ENCODE measurements at places on chromosomes 1 and 21. TPM values are rescaled to one million over a fixed set of nuclear protein-coding genes. Genes with fewer than 3 reads are reported as not detected.

GRCh38 chr1:221011145-221011544, 131.9 kb downstream of the HLX start:
- H3K4me3 ChIP-seq: no peak overlapping the region
- H3K36me3 ChIP-seq: no peaks in the 10 kb centered on the region
- H3K27me3 ChIP-seq: no peaks in the 10 kb centered on the region
- no peak for DNase-seq
- H3K4me1 ChIP-seq: no peaks in the 10 kb centered on the region
- H3K27ac ChIP-seq: no peak overlapping the region

- no peak overlapping the region for H3K4me3 ChIP-seq
- no peak for DNase-seq
- H3K4me1 ChIP-seq: no peaks in the 10 kb centered on the region
- no peaks in the 10 kb centered on the region for H3K36me3 ChIP-seq
- H3K27me3 ChIP-seq: no peaks in the 10 kb centered on the region
These were observed 588.4 kb downstream of the AJAP1 start for GRCh38 chr1:5242850-5243249.

GRCh38 chr1:90414201-90414600, 302.9 kb downstream of the BARHL2 start:
- H3K4me1 ChIP-seq: no peaks in the 10 kb centered on the region
- H3K27ac ChIP-seq: no peak overlapping the region
- DNase-seq: no peak
- H3K4me3 ChIP-seq: no peak overlapping the region
- no peaks in the 10 kb centered on the region for H3K36me3 ChIP-seq

DNA sequence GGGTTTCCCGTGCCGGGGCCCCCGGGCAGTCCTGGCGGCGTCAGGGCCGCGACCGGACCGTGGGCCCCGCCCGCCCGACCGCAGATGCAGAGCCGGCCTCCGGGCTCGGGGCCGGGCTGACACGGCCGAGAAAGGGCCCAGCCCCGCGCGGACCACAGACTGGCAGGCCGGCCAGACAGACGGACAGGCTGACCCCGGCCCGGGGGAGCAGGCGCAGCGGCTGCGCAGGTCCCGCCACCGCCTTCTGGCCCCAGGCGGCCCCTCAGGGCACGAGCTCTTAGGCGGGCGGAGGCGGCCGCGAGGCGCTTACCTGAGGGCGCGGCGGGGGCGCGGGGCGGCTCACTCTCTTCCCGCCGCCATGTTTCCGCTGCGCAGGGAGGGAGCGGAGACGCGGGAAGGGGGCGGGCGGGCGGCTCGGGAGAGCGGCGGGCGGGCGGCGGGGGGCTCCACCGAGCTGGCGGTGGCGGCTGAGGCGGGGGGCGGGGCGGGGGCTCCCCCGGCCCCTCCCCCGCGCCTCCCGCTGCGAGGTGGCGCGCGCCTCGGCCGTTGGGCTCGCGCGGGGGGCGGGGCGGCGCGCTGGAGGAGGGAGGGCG, at the start of gene SCMH1:
TSS of gene SCMH1 (minus strand) at position 558 of the 593 bp plus-strand sequence. CDS start 56,173 bp downstream, outside the sequence.
- peaks cover 5% of the 10 kb centered on the region for H3K27me3 ChIP-seq
- H3K4me1 ChIP-seq: peaks cover 27% of the 10 kb centered on the region
- DNase-seq: peak; percentile 74
- H3K4me3 ChIP-seq: peak within 1 kb of the TSS; percentile 73
- H3K36me3 ChIP-seq: peaks cover 4% of the 10 kb centered on the region
- peak within 1 kb of the TSS; percentile 85 for H3K27ac ChIP-seq

DNA sequence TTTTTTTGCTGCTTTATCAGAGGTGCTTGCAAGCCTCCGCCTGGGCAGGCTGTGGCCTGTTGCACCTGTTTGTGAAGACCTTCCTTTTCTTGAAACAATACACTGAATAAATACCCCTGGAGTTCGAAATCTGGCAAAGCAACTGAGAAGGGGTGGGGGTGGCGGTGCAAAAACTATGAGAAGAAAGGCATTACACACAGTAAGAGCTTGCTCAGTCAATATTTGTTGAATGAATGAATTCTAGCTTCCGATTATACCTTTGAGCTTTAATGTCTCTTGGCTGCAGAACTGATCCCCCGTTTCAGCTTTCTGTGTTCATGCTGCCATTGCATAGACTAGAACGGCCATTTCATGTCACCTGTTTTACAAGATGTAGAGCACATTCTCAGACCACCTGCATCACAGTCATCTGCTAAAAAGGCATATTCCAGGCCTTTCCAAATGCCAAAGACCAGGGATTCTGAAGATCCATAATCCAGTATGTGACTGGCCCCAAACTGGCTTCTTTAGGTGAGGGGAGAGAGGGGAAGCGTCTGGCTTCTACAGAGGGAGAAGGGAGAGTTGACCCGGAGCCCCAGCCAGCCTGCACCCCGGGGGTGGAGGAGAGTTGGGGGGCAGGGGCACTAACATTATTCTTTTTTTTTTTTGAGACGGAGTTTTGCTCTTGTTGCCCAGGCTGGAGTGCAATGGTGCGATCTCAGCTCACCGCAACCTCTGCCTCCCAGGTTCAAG, 111.5 kb downstream of the ETS2 start:
- H3K4me1 ChIP-seq: peaks cover 2% of the 10 kb centered on the region
- H3K4me3 ChIP-seq: no peak overlapping the region
- H3K36me3 ChIP-seq: no peaks in the 10 kb centered on the region

TMEM82 gene
- total RNA-seq: not detected

GRCh38 chr1:87278825-87279535, 49.7 kb upstream of the LMO4 start:
- no peak overlapping the region for H3K4me3 ChIP-seq
- H3K36me3 ChIP-seq: no peaks in the 10 kb centered on the region
- no peaks in the 10 kb centered on the region for H3K27me3 ChIP-seq
- no peaks in the 10 kb centered on the region for H3K4me1 ChIP-seq

DNA sequence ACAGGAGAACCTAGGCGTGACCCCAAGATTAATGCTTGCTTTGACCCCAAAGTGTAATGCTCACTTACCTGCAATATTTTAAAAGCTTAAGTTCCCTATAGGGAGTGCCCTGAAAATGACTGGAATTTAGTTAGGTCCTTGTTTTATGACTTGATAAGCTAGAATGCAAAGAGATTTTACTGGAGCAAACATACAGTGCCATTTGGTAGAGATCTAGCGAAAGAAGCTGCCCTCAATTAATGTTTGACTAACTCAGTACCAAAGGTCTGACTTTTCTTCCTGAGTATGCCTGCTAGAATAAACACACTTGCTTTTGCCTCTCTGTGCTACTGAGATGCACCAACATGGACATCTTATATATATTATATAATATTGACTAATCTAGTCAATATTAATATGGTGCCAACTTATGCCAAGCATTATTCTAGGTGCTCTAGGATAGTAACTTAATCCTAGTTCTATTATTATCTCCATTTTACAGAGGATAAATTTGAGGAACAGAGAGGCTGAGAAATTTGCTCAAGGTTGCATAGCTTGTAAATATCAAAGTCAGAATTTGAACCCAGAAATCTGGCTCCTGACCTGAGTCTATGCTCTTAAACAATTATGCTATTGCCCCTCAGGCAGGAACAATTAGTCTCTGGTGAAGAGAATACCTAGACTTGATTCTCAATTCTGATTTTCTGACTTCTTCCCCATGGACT, 18.2 kb downstream of the S100A10 start:
- peaks cover 16% of the 10 kb centered on the region for H3K4me1 ChIP-seq
- peaks cover under 1% of the 10 kb centered on the region for H3K36me3 ChIP-seq
- H3K4me3 ChIP-seq: no peak overlapping the region
- H3K27ac ChIP-seq: no peak overlapping the region
- no peaks in the 10 kb centered on the region for H3K27me3 ChIP-seq
- DNase-seq: no peak

HSPB7 gene
- total RNA-seq: not detected

PROX1 gene
- total RNA-seq: 0.14 TPM

- no peak for DNase-seq
- peaks cover 82% of the 10 kb centered on the region for H3K4me1 ChIP-seq
- no peaks in the 10 kb centered on the region for H3K27me3 ChIP-seq
- peak overlapping the region; percentile 34 for H3K27ac ChIP-seq
- H3K4me3 ChIP-seq: no peak overlapping the region
- H3K36me3 ChIP-seq: peaks cover 23% of the 10 kb centered on the region
These were observed 122.2 kb downstream of the RUNX1 start for GRCh38 chr21:34926803-34927467.

DNA sequence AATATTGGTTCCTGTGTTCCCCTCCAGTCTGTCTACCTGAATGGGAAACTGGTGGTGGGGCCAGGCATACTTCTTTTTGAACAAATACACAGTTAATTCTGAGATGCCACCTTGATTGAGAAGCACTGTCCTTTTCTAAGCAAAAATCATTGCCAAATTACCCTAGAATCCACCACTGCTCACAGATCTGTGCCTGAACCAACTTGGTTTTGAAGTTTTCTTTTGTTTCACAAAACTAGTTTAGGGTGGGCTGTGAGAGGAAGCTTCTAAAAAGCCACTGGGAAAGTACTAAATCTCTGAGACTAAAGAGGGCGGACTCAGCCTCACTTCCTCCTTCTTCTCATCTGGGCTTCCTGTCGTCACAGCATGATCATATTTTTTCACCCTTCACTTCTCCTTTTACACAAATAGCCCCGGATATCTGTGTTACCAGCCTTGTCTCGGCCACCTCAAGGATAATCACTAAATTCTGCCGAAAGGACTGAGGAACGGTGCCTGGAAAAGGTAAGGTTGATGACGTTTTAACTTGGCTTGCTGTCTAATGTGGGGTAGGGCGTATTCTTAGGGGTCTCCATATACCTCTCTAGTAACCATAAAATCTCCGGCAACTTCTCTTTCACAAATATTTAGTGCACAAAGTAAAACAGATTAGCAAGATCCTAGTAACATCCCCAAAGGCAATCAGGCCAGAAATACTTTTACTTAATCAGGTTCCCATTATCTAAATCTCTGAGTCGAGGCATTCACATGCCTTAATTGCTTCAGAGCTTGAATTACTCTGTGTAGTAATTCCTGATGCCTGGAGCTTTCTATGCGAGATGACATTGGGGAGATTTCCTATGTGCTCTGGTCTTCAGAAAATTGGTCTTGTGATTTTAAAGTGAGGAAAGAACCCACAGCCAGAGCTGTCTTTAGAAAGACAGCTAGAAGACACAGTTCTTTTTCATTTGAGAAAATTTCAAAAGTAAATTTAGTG, at the start of gene CD53:
TSS of gene CD53 (plus strand) at position 404 of the 976 bp plus-strand sequence. CDS start 18,261 bp downstream, outside the sequence.
- DNase-seq: peak; percentile 62
- peaks cover 39% of the 10 kb centered on the region for H3K36me3 ChIP-seq

DNA sequence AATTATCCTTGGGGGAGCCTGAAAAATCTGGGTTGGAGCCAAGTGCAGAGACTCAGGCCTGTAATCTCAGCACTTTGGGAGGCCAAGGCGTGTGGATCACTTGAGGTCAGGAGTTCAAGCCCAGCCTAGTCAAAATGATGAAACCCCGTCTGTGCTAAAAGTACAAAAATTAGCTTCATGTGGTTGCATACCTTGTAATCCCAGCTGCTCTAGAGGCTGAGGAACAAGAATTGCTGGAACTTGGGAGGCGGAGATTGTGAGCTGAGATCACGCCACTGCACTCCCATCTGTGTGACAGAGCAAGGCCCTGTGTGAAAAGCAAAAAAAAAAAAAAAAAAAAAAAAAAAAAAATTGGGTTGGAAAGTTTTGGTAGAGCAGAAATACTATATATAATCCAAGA, 1563.6 kb upstream of the PRMT6 start:
- H3K27me3 ChIP-seq: no peaks in the 10 kb centered on the region
- no peaks in the 10 kb centered on the region for H3K36me3 ChIP-seq
- H3K4me1 ChIP-seq: no peaks in the 10 kb centered on the region

- no peaks in the 10 kb centered on the region for H3K36me3 ChIP-seq
- H3K27me3 ChIP-seq: no peaks in the 10 kb centered on the region
- peaks cover 31% of the 10 kb centered on the region for H3K4me1 ChIP-seq
- no peak overlapping the region for H3K27ac ChIP-seq
These were observed 58.7 kb upstream of the ABCG1 start for GRCh38 chr21:42160111-42160721.

MYOM3 gene
- total RNA-seq: not detected

DNA sequence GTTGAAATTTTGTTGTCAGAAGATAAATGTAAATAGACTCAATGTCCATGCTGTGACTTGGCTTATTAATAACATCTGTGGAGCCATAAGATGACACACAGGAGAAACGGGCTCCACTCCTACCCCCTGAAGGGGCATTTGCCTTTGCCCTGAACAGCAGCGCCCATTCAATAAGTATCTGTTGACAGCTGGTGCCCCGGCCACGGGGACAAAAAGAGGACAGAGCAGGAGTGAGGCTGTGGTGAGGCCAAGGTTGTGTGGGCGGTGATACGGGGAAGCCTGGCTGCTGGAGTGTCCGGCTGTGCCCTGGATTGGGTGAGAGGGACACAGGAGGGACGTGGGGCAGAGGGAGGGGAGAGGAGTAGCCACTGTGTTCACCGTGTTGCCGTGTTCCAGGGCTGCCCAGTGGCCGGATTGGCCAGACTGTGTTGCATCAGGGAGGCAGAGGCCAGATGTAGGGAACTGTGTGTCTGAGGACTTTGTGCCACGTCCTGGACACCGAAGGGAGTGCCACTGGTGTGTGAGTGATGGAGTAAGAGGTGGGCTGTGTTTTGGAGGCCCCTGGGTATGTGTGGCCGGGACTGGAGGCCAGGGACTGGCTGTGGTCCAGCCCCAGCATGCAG, 15.1 kb downstream of the PRMT2 start:
- peak overlapping the region; percentile 65 for H3K27ac ChIP-seq
- no peak for DNase-seq
- peaks cover 15% of the 10 kb centered on the region for H3K4me1 ChIP-seq
- no peak overlapping the region for H3K4me3 ChIP-seq

KRTAP10-3 gene
- total RNA-seq: not detected

PRAMEF8 gene
- not detected for total RNA-seq

- no peaks in the 10 kb centered on the region for H3K4me1 ChIP-seq
These were observed 55.7 kb downstream of the DEGS1 start for GRCh38 chr1:224238756-224239155.

DNA sequence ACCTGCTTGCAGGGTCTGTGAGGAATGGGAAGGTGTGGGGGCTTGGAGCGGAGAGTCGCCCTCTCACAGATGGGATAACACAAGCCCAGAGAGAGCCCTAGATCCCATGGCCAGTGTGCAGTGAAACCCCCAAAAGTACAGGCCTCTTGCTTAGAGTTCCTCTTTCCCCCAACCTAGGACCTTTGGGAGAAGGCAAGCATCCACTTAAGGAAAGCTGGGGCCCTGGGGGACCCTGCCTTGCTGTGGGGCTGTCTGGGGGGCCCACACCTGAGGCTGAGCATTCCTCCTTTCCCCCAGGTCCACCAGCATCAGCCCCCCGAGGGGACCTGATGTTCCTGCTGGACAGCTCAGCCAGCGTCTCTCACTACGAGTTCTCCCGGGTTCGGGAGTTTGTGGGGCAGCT, 1.1 kb downstream of the VWA1 start:
- peaks cover 10% of the 10 kb centered on the region for H3K4me1 ChIP-seq
- H3K4me3 ChIP-seq: peak overlapping the region; percentile 45
